NB4 (cell line): ENCODE measurements at places on chromosomes 4 and X.

DNA sequence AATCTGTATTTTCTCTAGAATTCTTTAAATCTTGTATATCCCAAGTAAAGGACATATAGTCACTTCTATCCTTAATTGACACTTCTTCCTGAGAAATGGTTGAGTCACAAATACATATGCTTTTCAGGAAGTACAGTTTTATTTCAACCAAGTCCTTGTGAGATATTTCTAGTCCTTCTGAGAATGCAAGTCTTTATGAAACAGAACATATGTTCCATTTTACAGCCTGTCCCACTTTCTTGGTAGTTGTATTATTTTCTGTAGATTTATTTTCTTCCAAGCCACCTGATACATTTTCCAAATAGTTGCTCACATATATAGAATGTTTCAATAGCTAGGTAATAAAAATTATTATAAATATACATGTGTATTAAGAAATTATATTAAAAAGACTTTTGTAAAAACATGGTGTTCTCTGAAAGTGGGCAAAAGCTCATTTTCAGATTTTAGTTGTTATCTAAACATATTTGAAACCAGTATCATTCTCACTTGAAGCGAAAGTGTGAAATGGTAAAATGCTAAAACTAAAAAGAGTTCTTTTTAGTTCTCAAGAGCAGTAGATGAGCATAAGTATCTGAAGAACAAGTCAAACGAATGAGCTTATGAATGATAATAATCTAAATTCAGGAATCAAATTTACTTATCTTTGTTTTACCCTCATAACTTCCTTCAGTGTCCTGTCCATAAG lies 468.0 kb downstream of the EPHA5 start:
- no peak for DNase-seq

GRCh38 chr4:111678908-111679307 lies 466.3 kb upstream of the FAM241A start:
- DNase-seq: no peak

- DNase-seq: no peak
Measured at GRCh38 chrX:12263211-12263610, 124.9 kb downstream of the FRMPD4 start.

DNA sequence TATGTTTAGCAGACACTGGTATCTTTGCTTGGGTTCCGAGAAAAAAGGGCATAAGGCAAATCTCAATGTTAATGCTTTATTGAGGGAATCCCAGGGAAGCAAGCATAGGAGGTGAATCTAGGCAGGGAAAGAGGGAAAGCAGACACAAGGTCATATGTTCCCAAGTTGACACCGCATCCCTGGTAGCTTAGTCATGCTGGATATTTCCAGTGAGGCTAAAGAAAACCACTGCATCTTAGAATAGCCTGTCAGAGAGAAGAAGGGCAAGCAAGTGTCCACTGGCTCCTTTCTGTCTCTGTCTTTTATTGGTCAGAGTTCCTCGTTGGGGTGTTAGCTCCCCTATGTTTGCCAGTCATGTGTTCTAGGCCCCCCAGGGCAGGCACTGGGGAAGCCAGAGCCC lies 104.7 kb downstream of the NKX6-1 start:
- DNase-seq: no peak

DNA sequence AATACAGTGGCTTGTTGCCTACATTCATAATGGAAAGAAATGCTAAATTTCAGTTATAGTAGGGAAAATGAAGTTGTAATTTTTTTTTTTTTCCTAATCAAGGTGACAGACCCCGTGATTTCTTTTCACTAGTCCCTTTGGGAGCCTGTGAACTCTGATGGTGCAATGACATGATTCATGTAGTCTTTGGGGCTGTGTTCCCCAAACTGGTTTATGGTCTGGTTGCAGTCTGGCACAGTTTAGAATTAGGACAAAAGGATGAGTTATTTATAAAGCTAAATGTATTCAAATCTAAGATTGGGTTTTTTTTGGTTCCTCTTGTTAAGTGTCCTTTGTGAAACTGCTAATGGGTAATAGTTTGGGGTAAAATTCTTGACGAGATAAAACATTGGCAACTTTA lies 66.0 kb downstream of the REPS2 start:
- DNase-seq: no peak

GRCh38 chr4:109276482-109277095 lies 25.9 kb downstream of the COL25A1 start:
- DNase-seq: no peak

DNA sequence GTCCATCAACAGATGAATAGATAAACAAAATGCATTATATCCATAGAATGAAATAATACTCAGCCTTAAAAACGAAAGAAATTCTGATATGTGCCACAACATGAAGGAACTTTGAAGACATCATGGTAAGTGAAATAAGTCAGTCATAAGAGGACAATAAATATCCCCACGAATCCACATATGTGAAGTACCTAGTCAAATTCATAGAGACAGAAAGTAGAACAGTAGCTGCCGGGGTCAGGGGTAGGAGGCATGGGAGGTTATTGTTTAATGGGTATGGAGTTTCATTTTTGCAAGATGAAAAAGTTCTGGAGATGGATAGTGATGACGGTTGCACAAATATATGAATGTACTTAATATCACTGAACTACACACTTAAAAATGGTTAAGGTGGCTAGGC lies 151.6 kb upstream of the MAP3K15 start:
- DNase-seq: no peak

DNA sequence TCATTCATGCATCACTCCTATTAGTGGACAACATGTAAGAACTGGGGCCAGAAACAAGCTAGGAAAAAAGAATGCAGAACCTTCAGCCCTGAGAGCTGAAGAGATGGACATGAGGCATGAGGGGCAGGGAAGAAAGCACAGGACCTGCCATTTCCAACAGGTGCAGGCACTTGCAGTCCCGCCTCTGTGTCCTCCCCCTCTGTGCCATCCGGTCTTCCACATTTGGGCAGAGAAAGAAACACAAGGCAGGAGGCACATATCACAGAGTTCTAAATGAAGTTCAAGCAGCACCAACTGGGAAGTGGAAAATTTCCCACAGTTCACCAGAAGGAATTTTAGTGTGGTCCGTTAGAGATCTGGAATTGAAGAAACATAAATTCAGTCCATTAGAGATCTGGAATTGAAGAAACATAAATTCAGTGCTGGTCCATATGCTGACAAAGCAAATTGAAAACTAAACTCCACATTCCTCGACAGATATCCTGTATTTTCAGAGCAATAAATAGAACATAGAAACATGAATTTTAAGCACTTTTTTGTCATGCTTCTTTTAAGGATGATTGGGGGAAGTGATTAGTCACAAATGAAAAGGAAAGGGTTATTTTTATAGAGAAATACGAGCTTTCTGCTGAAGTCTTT lies 57.2 kb upstream of the DAPP1 start:
- no peak for DNase-seq

DNA sequence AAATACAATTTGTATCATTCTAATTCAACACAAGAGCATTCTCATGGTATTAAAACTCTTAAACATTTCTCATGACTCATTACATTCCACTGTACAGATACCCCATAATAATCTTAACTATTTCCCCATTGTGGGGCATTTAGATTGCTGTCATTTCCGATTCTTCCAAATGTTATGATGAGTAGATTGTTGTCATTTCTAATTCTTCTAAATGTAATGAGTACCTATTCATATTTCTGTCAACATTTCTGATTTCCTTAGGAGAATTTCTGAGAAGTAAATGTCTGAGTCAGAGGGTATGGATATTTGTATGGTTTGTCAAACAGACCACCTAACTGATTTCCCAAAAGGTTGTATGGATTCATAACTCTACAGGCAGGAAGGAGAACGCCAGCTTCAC lies 8.3 kb downstream of the S100G start:
- no peak for DNase-seq

- no peak for DNase-seq
Measured at GRCh38 chr4:152968806-152969394, 32.8 kb downstream of the FHDC1 start.

GRCh38 chr4:78592088-78592783 lies 40.7 kb downstream of the ANXA3 start:
- DNase-seq: peak; percentile 49

DNA sequence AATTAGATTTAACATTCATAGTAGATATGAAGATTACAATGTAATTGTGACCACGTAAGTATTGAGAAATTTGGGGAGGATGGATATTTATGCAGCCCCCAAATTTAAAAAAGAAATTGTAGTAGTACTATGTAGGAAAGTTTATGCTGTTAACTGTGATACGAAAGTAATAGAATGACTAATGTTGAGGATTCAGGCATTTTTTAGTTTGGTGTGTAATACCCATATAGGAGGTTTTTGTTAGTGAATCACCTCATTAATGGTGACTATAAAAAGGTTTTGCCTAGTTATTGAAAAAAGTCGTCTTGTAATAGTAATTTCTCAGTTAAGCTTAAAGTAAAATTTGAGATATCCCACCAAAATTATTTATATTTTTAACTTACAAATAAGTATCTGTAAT lies 67.2 kb downstream of the SMARCAD1 start:
- DNase-seq: no peak

- no peak for DNase-seq
Measured at GRCh38 chr4:184322328-184323025, 104.8 kb upstream of the ENPP6 start.

DNA sequence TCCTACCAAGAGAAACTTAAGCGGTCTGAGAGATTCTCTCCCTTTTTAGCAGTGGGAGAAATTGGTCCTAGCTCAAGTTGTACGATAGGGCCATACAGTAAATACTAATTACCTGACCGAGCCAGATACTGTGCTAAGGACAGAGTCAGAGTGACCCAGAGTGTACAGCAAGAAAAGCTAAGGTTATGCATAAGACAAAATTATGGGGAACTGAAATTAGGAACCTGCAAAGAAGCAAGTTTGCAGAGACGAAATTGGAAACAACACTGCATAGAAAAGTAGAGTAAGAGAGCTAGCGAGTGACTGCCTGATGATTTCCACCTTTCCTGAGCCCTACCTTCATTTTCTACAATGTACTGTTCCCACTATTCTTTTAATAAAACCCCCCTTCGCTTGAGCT lies 278.1 kb downstream of the NKX6-1 start:
- DNase-seq: no peak

- peak; percentile 52 for DNase-seq
Measured at GRCh38 chr4:45453258-45453853, 670.5 kb downstream of the GABRG1 start.

DNA sequence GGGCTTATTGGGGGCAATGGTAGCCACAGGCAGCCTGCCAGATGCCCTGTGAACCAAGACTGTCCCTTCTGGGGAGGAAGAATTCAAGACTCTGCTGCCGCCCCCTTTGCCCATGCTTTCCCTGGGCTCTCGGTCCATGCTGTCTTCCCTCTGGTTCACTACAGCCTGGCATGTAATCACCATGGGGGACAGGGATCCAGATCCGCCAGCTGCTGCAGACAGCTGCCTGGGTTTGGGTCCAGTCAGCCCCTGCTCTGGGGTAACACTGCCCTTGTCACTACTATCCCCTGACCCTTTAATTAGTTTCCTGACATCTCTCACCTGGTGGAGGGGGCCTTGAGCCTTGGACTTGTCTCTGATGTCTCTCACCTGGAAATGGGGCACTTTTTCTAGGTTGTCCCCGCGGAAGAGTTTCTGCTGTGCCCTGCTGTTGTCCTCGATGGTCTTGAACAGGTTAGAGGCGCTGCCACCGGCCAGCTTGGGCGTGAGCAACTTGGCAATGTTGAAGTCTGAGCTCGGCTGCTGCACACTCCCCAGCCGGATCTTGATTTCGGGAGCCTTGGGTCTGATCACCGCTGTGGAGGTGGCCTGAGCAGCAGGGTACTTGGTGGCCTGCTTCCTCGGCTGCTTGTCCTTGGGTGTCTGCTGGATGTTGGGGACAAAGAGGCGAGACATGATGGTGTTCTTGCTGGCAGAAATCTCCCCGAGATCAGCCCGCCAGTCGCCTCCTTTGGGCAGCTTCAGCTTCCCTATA lies 6.4 kb downstream of the C4orf54 start:
- no peak for DNase-seq

GRCh38 chr4:78638337-78639172 lies 87.0 kb downstream of the ANXA3 start:
- DNase-seq: no peak

GRCh38 chr4:164509951-164510350 lies 244.0 kb upstream of the SMIM31 start:
- peak; percentile 61 for DNase-seq

DNA sequence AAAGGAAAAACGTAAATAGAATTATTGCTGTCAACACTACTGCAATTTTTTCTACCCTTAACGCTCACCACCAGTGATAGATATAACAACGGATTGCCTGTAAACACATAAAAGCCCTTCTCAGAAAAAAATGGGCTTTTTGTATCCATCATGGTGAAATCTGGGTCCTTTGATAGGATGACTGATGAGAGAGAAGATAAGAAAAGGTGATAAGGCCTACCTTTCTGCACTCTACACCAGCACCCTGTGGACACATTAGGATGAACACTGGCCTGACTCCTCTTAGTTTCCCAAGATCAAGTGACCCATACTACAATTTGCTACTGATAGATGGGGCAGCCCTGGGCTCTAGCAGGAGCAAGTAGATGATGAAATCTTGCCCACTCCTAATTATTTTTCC lies 112.3 kb upstream of the RAP2C start:
- DNase-seq: no peak

DNA sequence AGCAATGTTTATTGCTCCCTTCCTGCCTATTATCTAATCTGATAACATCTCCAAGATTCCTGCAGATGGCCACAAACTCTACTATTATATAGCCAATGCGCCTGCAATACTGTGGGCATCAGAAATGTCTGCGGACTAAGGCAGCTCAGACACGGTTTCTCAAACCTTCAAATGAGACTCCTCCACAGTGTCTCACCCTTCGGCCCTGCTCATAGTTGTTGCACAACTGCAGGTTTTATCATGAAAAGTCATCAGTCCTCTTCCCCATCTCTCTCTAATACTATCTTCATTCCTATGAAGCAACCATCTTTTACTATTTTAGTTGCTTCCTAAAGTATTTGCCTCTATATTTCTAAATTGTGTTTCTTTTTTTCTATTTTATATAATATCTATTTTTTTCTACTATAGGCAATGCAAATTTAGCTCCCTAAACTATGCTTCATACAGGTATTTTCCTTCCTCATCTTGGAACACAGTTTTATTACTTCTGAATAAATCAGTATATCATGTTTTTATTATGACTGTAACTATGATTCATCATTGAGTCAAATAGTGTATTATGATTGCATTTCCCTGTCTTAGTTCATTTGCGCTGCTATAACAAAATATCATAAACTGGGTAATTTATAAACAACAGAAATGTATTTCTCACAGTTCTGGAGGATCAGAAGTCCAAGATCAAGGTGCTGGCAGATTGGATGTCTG lies 129.7 kb upstream of the EDNRA start:
- DNase-seq: peak; percentile 35

DNA sequence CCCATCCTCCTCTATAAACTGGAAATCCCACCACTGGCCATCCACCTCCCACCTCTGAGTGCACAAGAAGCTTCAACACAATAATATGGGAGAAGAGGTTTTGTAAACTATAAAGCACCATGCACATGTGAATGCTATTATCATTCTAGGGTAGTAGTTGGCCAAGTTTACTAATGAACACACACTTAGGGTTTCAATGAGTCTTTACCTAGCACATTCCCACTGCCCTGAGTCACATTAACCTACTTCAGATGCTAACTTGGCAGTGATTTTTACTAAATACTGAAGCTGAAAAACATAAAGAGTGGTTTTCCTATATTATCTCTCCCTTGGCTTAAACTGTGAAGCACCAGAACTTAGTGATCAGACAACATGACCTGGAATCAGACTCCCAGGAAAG lies 93.9 kb downstream of the SH3KBP1 start:
- DNase-seq: no peak

- DNase-seq: no peak
Measured at GRCh38 chrX:118772051-118772450, 44.6 kb downstream of the IL13RA1 start.

GRCh38 chr4:79250887-79251286 lies 75.0 kb downstream of the NAA11 start:
- DNase-seq: no peak
